NCI-H1436 treated with DMSO at 0.1 percent for 48 hours (cell line): ENCODE measurements at places on chromosomes 12 and 14.

DNA sequence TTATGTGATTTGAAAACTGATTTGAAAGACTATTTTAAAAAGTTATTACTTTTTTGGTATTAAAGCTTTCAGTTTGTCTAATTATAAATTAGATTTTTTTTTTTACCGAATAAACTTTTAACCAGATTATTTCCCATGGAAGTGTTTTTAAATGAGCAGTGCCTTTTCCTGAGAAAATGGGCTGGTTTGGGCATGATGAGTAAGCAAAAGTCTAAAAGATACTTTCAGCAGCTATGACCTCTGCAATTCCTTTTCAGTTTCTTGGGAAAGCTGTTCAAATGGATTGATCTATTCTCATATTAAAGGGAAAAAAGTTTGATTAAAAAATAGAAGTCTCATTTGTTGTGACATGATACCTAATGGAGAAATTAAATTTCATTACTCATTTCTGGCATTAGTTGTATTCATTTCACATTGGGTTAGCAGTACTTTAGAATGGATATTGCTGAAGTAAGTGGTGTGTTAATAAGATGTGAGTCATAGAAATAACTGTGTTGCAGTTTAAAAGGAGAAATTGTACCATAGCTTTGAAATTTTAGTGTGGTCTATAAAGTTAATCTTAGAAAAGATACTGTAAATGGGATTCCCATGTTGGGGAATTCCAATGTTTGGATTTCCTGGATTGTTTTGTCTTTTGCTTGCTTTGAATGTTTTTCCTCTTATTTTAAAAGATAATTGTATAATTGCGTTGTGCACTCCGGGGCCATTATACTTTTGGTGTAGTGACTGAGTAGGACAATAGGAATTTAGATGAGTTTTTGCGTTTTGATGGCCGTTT, 21.0 kb downstream of the KTN1 start:
- DNase-seq = no peak

DNA sequence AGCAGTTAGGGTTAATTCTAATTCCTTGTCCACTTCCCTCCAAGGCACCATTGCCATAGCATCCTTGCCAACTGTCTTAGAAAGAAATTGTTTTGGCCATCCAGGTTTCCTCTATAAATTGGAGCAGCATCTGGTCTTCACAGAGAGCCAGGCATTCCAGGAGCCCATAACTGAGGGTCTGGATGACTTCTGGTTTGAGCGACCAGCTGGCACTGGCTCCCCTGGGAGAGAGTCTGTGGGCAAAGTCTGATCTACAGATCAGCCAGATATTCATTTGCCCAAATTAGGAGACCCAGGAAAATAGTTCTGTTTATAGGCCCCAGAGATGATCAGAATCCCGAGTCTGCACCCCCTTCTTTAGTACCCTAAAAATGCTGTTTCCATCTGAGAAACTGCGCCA, 16.0 kb downstream of the VSX2 start:
- no peak for DNase-seq

GRCh38 chr12:42744539-42745182, 155.1 kb upstream of the PRICKLE1 start:
- DNase-seq = no peak

DNA sequence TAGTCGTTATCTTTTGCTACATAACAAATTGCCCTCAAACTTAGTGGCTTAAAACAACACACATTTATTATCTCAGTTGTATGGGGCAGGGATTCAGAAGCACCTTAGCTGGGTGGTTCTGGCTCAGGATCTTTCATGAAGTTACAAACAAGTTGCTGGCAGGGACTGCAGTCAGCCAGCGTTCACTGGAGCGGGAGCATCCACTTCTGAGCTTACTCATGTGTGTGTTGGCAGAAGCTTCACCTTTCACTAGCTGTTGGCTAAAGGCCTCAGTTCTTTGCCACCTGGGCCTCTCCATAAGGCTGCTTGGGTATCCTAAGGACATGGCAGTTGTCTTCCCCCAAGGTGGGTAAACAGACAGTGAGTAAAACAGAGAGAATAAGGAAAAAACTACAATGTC, 365.7 kb downstream of the RPS29 start:
- DNase-seq = no peak

- DNase-seq = no peak
Measured at GRCh38 chr14:38039496-38039895, 168.2 kb upstream of the SSTR1 start.
